ENCODE measurements at places on chromosomes 6 and 20.

DNA sequence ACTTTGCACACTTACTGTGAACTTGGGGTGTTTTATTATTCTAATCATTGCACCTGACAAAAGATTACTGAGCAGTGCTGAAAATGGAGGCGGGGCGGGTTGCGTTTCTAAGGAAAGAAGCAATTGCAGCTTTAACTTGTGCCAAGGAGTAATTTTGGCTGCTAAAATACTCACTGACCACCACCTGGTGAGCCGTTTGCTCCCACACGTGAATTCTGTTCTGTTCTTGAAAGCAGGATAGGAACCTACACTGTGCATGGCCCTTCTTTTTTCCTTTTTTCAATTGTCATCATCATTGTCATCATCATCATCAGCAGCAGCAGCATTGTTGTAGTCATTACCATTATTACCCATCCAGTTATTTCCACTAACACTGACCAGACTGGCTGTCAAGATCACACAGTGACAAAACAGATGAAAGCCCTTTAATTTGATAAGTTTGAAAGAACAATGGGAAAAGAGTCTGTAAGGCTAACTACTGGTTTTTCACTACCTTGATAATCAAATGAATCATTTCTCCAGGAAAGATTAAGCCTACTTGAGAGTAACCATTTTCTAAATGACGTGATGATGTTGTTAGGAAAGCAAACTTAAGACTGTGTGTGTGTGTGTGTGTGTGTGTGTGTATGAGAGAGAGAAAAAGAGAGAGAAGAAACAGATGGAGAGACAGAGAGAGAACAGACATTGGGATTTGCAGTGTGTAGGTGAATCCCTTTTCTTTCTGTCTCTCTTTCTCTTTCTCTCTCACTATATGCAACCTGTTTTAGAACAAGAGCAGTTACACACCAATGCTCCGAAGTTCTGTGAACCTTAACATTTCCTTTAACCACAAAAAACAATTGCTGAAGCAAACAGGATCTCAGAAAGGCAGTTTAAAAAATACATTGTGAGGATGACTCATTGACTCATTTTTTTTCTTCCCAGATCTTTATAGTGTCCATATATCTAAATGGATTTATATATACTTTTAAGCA, 3.8 kb downstream of the RIPOR2 start:
- DNase-seq = no peak

- no peak for DNase-seq
Observed at GRCh38 chr20:2920473-2920872, 47.2 kb downstream of the PTPRA start.

DNA sequence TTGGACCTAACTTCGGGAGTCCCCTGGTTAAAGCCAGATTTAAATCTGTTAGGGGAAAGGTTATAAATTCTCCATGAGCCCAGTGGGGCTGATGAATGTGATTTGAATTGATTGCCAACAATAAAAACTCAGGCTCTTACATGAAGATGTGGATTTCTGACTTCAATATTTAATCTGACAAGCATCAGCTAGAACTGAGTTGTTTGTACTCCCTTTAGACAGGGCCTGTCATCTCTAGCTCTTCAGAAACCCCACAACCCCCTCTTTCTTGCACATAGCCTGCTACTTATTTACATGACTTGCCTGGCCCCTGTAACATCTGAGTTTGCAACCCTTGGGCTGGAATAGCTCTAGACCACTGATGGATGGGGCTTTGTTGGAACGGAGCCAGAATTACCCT, 191.6 kb upstream of the PLCB4 start:
- DNase-seq = no peak

- DNase-seq = no peak
Observed at GRCh38 chr20:32440758-32441078, 82.6 kb downstream of the ASXL1 start.

DNA sequence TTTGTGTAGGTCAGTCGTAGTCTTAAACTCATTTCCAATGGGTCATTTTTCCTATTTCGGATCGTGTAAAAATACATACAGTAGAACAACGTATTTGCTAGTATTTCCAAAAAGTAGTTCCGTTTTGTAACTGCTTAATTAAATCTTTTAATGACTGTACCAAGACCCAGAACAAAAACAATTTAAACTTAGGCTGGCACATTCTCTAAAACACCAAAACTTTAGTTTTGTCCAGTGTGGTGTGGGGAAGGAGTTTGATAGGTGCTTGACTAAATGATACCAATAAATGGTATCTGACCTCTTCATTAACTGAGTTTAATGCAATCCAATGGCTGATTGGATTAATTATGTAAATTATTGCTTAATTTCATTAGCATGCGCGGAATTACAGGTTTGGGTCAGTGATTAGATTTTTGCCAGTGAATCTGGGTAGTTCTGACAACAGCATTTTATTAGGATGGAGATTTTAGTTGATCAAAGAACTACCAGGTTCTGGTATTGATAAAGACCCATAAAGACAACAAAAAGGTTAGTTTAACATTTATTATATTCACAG, 20.8 kb downstream of the OR2B2 start:
- no peak for DNase-seq

DNA sequence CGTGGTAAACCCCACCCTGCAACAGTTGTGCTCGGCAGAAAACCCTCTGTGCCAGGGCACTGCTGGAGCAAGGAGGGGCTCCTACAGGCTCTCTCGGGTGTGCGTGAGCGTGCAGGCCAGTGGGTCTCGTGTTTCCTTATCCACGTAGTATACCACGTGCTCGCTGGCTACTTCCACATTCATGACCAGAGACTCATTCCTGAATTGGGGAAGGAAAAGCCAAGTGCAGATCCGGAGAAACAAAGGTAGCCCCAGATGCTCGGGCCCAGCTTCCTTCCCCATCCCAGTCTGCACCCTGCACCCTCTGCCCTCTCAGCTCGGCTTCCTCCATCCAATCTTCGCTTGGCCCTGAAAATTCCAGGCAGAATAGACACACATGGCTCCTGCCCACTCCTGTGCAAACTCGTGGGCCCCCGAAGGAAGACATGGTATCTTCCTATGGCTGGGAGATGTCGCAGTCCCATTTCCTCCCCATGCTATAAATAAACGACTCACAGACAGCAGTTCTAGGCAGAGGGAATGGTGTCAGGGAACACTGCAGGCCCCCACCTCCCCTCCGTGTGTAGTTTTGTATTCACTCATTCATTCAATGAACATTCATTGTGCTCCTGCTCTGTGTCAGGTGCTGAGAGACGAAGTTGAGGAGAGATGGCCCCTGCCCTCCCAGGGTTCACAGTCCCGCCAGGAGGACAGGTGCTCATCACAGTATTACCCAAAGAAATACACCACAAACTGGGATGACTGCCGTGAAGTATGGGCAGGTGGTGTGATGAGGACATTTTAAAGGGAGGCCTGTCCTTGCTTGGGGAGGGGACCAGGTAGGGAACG, 29.6 kb downstream of the NPEPL1 start:
- no peak for DNase-seq

DNA sequence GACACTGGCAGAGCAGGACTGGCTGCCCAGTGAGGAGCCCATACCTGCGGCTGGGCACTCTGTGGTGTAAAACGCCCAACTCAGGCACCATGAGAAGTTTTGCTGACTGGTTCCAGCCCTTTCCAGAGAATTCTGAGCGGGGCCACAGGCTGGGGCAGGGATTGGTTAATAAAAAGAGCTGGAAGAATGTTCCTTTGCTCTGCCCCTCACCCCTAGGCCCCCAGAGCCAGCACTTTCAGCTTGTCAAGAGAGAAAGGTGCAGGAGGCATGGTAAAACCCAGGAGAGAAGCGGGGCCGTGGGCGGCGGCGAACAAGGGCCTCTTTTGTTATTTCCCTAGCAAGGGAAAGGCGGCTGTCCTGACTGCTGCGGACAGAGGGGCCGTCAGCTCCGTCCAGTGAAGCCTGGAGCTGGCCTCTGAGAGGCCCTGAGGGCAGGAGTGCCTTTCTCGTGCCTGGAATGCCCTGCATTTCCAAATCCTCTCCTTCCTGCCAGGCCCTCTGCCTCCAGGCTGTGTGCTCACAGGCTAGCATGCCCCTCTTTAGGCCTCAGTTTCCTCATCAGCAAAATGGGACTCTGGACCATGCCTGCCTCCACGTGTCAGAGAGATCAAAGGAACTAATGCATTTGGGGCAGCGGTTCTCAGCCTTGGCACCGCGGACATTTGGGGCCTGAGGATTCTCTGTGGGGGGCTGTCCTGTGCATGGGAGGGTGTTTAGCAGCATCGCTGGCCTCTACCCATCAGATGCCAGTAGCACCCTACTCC, 12.9 kb downstream of the SLC13A3 start:
- DNase-seq = no peak

GRCh38 chr6:170080828-170081371, 210.0 kb downstream of the DLL1 start:
- no peak for DNase-seq

DNA sequence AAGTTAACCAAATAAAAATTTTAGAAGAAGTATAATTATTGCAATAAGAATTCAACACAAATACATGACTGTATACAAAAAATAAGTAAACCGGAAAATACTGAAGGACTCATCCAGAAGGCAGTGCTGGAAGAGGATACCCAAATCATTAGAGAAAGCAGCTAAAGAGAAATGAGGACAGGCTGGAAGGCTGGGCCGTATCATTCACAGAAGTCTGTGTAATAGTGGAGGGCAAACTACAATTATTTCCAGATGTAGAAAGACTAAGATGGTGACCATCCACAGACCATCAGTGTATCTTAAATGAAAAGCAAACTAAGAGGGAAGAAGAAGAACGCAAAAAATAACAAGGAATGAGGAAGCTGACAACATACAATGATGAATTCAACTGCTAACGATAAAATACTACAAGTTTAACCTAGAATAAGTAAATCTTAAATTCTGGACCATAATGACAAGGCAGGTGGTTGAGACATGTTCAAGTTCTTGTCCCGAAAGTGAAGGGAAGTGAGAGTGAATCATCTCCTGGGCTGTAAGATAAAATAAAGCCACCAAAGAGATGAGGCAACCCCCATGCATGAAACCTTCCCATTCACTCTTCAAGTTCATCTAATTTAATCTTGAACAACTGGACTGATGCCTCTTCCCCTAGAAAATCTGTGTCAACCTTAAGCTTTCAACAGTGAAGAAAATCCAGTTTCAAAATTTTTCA, 71.5 kb downstream of the SLC23A2 start:
- peak; percentile 43 for DNase-seq

DNA sequence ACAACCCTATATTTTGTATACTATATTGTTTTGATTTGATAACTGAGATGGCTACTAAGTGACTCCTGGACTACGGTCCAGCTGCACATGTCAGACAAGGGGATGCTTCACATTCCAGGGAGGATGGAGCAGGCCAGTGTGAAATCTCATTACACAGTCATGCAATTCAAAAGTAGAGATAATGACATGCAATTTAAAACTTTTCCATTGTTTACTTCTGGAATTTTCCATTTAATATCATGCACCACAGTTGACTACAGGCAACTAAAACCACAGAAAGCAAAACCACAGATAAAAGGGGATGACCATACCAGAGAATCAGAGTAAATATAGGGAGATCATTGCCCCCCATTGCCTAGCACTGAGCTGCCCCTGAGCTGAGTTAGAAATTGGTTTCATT, 366.4 kb downstream of the BTBD9 start:
- no peak for DNase-seq

DNA sequence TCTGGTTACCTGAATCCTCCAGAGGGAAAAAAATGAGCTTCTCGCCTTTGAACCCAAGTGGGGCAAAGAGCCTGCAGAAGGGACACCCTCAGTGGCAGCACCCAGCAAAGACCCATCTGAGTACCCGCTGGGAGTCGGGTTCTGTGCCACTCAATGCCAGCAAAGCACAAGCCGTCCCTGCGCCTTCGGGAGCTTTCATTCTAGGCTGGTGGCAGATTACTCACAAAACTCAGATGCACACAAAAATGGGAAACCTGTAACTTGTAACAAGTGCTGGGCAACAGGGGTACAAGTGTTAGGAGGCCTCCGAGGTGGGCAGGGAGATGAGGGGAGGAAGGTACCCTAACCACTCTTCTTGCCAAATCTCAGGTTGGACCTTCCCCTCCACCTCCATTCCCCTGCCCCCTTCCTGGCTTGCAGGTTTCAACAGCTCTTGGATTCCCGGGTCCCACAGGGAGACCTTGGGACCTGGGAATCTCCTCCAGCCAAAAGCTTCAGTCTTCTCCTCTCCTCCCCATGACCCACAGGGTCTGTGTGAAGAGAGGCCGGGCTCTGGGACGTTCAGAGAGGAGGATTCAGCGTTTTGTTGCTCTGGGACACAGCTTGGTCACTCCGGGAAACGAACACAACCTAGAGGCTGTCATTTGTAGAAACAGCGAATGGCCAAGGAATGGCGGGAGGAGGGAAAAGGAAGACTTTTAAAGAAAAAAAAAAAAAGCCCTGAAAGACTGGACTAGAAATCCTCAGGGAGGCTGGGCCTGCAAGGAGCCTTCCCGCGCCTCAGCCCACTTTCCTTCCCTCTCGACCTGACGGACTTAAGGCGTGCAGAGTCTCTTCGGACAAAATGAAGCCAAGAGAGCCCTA, 1.2 kb upstream of the PARD6B start:
- no peak for DNase-seq

DNA sequence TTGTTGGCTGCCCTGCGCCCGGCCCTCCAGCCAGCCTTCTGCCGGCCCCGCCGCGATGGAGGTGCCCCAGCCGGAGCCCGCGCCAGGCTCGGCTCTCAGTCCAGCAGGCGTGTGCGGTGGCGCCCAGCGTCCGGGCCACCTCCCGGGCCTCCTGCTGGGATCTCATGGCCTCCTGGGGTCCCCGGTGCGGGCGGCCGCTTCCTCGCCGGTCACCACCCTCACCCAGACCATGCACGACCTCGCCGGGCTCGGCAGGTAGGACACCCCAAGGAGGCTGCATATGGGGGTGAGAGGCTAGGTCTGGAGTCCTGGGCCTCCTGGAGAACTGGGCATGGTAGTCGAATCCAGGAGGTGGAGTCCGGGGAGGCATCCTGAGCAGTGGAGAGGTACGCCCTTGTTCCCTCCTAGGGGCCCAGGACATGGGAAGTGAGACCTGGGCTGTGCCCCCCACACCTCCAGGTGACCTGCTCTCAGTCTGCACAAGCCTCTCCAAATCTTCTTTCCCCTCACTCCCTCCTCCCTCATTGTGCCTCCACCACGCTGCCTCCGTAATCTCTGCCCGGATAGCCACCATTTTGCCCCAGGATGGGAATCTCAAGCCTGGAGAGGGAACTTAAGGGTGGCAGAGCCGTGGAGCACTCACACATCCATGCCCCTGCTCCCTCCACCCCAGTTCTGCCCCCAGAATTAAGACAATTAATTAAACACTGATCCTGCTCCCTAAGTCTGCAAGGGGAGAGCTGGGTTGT, 541 bp downstream of the CDC25B start:
- no peak for DNase-seq

DNA sequence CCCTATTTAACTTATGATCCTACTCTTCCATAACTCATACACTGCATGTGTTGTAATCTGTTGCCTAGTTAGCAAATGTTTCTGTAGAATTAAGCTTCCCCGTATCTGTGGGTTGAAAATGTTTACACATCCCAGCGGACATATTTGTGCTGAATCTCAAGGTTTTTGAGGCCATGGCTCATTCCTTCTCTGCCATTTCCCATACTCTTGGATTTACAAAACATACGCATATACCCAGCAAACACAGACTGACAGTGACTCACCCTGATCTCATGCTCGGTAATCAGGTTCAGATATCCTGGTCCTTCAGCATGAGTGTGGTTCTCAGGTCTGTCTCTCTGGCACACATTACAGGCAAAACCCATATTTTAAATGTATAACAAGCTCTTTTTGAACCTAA, 58.7 kb downstream of the AGPAT4 start:
- DNase-seq = no peak
